Activated CD8-positive, alpha-beta T cell treated with anti-CD3 and anti-CD28 coated beads for 36 hours (primary cell): ENCODE measurements at places on chromosomes 12 and 14. TPM values are rescaled to one million over a fixed set of nuclear protein-coding genes. Genes with fewer than 3 reads are reported as not detected.

ADAMTS20 gene
- not detected for total RNA-seq

KITLG gene
- total RNA-seq, result not detected

TSPAN19 gene
- not detected for total RNA-seq

NOS1 gene
- total RNA-seq, result not detected

TMEM253 gene
- total RNA-seq, result not detected

SMCO2 gene
- not detected for total RNA-seq

LRIG3 gene
- total RNA-seq, result not detected

TMEM63C gene
- 3.6 TPM for total RNA-seq

OR4K15 gene
- not detected for total RNA-seq

SDS gene
- total RNA-seq, result not detected

SRRM4 gene
- not detected for total RNA-seq

MIP gene
- not detected for total RNA-seq

NAA25 gene
- total RNA-seq, result 46.0 TPM

GNPNAT1 gene
- 33.1 TPM for total RNA-seq

TMEM119 gene
- not detected for total RNA-seq

LRRC43 gene
- total RNA-seq, result not detected

AQP6 gene
- total RNA-seq, result not detected

PTPRO gene
- total RNA-seq, result 0.63 TPM

ASB2 gene
- total RNA-seq, result 11.7 TPM

OTUB2 gene
- total RNA-seq, result 0.25 TPM

FGFR1OP2 gene
- total RNA-seq, result 75.1 TPM

LRTM2 gene
- total RNA-seq, result not detected

RPGRIP1 gene
- total RNA-seq, result not detected

C1S gene
- 1.7 TPM for total RNA-seq

SOAT2 gene
- 5.3 TPM for total RNA-seq

MYO1H gene
- not detected for total RNA-seq

OR4E2 gene
- total RNA-seq, result not detected

IFNG gene
- 42.7 TPM for total RNA-seq

MYF6 gene
- not detected for total RNA-seq

AGAP2 gene
- total RNA-seq, result 22.4 TPM
